ENCODE measurements at places on chromosomes 13 and 19.
A peak's percentile ranks its signal among the peaks of the same experiment; 100 is the strongest.

- DNase-seq = peak; percentile 28
Measured at GRCh38 chr13:49635599-49636433, 7.5 kb downstream of the ARL11 start.

GRCh38 chr13:81106348-81106747 is 765.4 kb upstream of the SPRY2 start:
- no peak for DNase-seq

DNA sequence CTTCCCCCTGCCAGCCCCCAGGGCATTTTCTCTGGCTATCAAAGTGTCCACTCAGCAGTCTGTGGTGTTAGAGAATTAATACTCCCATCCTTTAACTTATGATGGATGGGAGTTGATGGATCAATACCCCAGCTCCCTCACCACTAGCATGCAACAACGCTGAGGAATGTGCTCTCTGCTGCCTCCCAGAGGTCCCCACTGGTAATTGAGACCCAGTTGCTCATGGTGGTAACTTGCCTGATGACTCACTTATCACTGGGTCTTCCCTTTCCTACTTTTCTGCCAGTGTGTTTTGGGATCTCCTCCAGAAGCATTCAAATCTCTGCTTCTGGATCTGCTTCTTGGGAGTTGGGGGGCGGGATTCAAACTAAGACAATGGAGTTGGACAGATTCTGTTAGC is 20.3 kb upstream of the CACNA1A start:
- no peak for DNase-seq

GRCh38 chr13:75792526-75793187 is 156.5 kb downstream of the LMO7 start:
- no peak for DNase-seq

Measured in stimulated activated naive CD8-positive, alpha-beta T cell treated with anti-CD3 and anti-CD28 coated beads, Interleukin-15, amount 100 ng/mL, for 72 hours (primary cell).